ENCODE measurements at places on chromosomes 1 and 21.

GRCh38 chr21:42699196-42699595 lies 45.8 kb downstream of the PDE9A start:
- DNase-seq = no peak

DNA sequence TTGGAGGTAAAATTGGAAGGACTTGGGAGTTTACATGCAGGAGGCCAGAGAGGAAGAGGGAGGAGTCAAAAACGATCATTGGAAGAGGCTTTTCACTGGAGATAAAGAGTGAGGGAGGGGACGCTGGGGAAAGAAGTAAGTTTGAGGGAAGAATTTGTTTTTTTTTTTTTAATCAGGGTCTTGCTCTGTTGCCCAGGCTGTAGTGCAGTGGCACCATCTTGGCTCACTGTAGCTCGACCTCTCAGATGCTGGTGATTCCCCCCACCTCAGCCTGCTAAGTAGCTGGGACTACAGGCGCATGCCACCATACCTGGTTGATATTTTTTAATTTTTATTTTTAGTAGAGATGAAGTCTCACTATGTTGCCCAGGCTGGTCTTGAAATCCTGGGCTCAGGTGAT lies 1.2 kb upstream of the MROH7 start:
- DNase-seq = no peak

- no peak for DNase-seq
Measured at GRCh38 chr1:88289401-88290102, 394.5 kb upstream of the PKN2 start.

GRCh38 chr1:40592107-40592803 lies 60.8 kb downstream of the ZNF684 start:
- DNase-seq = no peak

- DNase-seq = no peak
Measured at GRCh38 chr1:183034682-183035081, 11.5 kb downstream of the LAMC1 start.

DNA sequence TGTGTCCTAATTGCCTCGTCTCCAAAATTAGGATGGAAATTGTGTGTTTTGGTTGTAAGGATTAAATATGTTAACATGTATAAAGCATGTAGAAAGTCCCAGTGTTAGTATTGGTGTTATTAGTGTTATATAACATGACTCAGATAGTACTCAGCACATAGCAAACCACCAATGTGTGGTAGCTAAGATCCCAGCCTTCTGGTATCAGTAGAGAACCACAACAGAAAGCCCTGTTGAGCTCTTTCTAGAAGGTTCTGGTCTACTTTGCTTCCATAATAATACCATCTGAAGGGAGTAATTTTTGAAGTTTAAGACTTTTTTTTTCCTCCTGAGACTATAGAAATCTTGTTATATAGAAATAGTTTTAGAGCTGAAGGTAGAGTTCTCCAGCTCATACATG lies 259.3 kb upstream of the SGIP1 start:
- no peak for DNase-seq

DNA sequence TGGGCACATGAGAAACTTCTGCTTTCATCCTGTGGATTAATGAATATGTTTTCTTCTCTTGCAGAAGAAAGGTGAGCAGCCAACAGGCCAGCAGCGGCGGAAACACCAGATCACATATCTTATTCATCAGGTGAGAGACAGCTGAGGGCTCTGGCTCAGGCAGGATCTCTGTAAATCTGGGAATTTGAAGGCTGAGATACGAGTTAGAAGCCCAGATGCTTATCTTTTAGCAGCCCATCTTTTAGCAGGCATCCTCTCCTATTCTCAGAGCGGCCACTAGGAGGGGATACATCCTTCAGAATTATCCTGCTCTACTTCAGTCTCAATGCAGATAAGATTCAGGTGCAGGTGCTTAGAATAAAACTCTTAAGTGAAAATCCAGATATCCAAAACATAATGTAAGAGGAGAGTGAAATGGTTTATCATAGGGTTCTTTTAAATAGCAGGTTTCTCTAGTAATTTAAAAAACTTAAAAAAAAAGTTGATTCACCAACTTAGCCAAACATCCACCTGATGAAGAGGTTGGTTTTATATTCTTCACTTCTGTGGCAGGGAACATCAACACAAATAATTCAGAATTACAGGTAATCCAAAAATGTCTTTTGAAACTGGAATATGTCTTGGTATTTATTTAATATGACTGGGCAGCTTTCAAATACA lies 19.3 kb downstream of the SH2D2A start:
- no peak for DNase-seq

GRCh38 chr1:37732111-37732780 lies 32.7 kb downstream of the EPHA10 start:
- DNase-seq = no peak

DNA sequence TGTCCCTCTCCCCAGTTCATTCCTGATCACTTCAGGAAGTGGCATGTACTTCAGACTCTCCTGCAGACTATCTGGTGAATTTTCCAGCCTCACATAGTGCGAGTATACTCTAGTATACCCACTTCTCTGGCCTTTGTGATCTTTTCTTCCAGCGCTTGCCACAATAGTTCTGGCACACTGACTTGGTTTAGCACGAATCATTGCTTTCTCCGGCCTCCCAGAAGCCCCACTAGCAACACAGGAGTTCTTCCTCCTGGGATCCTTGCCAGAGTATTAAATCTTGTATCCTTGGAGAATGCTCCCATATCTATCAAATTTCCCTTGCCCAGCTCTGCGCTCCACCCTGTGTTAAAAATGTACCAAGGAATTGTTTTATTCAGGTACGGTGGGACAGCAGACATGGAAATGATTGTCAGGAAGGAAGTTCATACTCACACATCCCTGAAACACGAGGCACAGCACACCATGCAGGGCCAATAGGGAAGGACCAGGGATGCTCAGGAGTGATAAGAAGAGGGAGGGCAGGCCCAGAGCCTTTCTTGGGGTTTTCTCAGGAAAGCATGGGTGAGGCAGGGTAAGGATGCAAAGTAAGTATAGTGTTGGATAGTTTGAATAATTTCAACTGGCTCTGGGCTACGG lies 136.7 kb downstream of the ADSS2 start:
- DNase-seq = no peak

DNA sequence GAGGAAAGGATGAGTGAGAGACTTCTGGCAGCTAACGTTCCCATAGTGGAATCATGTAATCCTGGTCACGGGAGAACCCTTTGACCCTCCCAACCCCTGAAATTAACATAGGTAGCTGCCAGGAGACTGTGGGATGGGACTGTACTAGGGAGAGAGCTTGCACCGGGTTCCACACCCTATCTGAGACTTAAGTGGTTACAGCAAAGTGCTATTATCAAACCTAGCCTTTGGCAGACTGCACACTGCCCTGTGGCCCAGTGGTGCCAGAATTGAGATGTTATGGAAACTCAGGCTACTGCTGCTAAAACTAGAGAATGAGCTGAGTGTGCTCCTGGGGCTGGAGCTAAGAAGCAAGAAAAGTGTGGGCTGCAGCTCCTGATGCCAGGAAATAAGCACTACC lies 79.6 kb upstream of the PDC start:
- no peak for DNase-seq

GRCh38 chr1:246753670-246754535 lies 29.7 kb downstream of the SCCPDH start:
- peak; percentile 29 for DNase-seq

GRCh38 chr1:244010191-244010590 lies 40.9 kb upstream of the ZBTB18 start:
- no peak for DNase-seq

GRCh38 chr1:14570514-14570913 lies 28.0 kb upstream of the KAZN start:
- DNase-seq = no peak

GRCh38 chr21:36117286-36117741 lies 17.6 kb upstream of the CBR3 start:
- DNase-seq = no peak

- peak; percentile 52 for DNase-seq
Measured at GRCh38 chr1:244406337-244406736, 45.4 kb downstream of the ADSS2 start.

GRCh38 chr1:16484501-16484835 lies 29.6 kb downstream of the RNU1-1 start:
- DNase-seq = no peak

DNA sequence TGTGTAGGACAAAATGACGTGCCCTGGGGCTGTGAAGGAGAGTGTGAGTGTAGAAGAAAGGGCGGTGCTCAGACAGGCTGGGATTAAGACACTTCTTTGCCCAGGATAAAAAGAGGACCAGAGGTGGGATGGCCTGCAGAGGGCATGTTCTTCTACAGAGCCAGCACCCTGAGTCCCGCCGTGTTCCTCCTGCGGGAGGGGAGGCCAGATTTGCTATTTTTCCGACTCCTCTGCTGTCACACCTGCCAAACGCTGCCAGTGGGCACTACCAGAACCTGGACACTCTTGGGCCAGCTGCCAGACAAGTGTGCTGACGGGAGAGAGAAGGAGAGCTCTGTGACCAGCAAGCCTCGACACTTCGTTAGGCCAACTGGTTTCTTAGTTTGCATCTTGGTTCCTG lies 206.4 kb downstream of the PLD5 start:
- DNase-seq = no peak

- no peak for DNase-seq
Measured at GRCh38 chr1:202112859-202113689, 9.6 kb upstream of the GPR37L1 start.

DNA sequence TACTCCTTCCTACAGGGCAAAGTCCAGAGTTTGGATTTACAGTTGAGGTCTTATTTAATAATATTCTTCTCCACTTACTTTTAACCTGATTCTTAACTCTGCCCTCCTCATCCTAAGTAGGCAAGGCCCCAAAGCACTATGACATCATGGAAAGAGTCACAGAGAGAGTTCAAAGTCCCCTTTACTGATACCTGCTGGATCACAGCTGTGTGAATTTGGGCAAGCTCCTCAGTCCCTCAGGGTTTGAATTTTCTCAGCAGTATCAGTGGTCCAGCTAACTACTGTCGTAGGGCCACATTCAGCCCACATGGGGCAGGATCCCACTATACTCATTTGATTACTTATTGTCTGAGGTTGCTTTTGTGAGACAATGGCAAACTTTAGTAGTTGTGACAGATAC lies 16.0 kb downstream of the TYW3 start:
- no peak for DNase-seq

DNA sequence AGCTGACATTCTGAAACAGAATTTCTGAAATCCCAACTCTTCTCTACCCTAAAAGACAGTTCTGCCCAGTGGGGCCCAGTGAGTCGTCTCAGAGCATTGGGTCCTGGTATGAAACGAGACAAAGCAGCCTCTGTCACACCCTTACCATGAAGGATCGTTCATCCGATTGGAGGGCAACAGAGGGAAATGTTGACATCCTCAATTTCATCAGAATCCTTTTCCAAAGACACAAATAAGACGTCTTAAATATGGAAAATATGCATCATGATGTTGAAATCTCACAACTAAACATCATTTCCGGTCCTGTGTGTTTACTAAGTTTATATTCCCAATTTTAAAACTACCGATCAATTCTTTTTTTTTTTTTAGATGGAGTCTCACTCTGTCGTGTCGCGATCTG lies 112.1 kb upstream of the SLC45A1 start:
- DNase-seq = no peak

All from GM06990 (cell line).